Endodermal cell (in vitro differentiated cells): ENCODE measurements at places on chromosomes 6 and 20. TPM values are rescaled to one million over a fixed set of nuclear protein-coding genes. Genes with fewer than 3 reads are reported as not detected.

DNA sequence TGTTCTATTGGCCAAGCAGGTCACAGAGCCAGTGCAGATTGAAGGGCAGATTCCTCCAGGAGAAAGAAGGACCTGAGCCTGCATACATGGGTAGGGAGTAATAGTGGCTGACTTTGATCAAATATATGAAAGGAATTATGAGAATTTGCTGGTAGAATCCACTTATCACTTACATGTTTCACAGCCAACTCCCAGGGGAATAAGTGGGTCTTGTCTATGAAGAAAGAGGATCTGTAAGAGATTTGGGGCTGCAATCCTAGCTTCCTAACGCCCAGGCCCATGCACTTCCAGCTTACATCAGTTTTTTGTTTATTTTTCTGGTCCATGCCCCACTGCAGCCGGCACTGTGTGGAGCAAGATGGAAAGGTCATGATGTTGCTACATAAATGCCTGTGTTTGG lies 107.9 kb upstream of the SYNDIG1 start:
- DNase-seq: no peak

DNA sequence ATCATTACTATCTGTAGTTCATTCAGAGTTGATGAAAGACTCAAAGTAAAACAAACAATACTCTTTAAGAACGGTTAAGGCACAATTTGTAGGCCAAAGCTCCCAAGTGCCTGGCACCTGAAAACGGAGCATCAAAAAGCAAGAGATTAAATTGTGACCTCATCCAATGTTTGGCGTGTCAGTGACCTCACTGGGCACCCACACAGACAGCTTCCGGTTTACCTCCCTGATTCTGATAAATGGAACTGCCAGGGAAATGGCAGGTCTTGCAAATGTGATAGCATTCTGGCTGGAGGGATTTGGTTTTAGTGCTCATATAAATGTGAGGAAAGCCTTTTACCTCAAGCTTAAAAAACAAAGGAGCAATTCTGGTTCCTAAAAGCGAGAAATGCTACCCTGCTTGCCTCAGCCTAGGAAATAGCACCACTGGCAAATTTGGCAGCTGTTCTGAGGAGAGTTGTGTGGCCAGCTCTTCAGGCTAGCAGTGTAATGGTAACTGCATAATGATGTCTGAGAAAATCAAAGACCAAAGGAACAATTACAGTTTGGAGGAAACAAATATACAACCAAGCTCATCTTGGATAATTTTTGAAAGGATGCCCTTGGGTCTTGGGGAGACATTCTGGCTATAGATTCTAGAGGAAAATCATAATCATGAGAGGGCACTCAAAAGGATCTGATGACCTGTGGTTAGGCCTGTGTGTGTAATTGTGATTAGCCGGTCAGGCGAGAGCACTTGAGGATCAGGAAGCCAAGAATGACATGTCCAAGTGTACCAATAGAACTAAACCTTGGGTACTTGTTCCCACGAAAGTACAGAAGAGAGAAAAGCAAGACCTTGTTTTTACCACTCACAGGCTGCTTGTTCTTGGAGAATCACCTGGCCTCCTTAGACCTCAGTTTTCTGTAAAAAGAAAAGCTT lies 174.3 kb downstream of the TFAP2B start:
- DNase-seq: no peak

DNA sequence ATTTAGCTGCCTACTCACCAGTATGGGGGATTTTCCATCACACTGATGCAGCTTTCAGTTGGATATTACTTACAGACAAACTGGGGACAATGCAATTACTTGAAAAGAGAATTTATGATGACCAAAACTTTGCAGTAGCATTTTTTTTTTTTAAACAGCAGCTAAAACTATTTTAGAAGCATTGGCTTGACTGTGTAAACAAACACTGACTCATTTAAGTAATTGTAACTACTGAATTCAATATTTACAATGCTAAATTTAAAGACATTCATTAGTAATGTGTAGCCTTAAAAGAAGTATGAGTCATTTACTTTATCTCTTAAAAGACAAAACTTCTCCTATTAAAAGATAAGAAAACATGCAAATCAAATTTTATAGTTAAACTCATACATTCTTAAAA lies 295.9 kb upstream of the FERMT1 start:
- DNase-seq: no peak

DNA sequence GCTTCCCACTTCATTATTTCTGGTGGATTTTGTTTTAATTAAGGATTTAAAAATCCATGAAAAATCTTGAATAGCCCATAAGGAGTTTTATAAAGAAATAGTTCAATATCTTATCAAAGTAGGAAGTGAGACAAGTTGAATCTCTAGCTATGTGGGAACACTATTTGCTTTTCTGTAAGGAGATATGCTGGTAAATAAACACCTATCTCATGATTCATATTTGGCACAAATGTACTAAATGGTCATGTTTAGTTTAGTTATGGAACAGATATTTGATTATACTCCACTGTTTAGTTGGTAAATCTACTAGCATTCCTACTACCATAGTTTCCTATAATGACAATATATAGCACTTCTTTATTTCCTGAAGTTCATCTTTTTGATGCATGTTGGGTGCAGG lies 239.9 kb upstream of the CEP162 start:
- no peak for DNase-seq

DNA sequence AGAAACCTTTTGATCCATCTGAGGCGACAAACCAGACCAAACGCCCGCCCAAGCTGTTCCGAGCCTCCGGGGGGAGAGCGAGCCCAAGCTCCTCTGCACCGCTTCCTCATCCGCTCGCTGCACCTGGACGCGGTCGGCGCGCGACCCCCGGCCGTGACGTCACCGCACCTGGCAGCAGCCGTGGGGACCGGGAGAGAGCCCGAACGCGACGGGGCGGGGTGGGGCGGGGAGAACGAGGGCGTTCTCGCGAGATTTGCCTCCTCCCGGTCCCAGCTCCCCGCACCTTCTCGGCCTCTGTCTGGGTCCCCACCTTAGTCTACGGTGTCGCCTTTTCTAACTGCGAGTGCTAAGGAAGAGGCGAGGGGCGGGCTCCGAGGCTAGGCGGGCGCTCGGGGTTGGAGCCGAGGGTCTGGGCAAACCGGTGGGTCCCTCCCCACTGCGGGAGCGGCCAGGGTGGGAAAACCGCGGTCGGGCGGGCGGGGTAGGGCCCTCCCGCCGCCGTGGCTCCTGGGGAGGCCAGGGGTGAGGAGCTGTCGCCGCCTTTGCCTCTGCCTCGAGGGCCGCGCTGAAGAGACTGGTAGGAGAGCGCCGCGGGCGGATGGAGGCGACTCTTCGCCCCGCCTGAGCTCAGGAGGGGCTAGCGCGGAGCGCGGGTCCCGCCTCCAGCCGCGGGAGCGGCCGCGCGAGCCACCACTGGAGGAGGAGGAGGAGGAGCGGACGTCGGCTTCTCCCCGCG lies at the start of gene CD2AP:
Gene CD2AP (plus strand): TSS at position 293 of the 736 bp plus-strand sequence. CDS start 456 bp downstream, outside the sequence.
- DNase-seq: peak; percentile 98

- DNase-seq: no peak
These were observed 49.9 kb upstream of the BMP5 start for GRCh38 chr6:55925292-55925691.

DNA sequence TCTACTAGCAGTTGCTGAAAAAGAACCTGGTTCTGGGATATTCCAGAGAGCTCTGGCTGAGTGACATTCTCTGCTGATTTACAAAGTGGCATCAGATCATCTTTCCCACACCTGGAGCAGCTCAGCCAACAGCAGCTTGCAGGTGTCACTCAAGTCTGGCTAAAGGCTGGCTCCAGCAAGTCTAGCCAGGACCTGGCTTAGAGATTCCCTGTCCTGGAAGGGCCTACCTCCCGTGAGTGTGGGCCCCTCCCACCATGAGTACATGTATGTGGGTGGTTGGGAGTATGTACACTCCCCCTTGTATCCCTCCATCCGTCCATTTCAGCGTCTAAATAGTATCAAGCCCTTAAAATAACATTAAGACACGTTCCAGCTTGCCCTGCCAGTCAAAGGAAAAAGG lies 539.3 kb upstream of the ID4 start:
- peak; percentile 64 for DNase-seq

DNA sequence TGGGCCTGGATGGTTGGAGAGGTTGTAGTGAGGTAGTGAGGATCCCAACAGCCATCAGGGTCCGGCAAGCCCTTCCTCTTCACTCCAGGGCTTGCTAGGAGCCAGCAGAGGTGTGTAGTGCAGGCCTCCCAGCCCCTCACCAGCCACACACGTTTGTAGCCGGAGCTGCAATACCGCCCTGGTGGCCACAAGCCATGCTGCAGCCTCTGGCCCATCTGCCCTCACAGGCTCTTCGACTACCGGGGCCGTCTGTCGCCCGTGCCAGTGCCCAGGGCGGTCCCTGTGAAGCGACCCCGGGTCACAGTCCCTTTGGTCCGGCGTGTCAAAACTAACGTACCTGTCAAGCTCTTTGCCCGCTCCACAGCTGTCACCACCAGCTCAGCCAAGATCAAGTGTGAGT lies 36.4 kb downstream of the EIF2S2 start:
- DNase-seq: peak; percentile 75

- DNase-seq: peak; percentile 93
These were observed 546 bp upstream of the KLHL32 start for GRCh38 chr6:96923871-96924493.

DNA sequence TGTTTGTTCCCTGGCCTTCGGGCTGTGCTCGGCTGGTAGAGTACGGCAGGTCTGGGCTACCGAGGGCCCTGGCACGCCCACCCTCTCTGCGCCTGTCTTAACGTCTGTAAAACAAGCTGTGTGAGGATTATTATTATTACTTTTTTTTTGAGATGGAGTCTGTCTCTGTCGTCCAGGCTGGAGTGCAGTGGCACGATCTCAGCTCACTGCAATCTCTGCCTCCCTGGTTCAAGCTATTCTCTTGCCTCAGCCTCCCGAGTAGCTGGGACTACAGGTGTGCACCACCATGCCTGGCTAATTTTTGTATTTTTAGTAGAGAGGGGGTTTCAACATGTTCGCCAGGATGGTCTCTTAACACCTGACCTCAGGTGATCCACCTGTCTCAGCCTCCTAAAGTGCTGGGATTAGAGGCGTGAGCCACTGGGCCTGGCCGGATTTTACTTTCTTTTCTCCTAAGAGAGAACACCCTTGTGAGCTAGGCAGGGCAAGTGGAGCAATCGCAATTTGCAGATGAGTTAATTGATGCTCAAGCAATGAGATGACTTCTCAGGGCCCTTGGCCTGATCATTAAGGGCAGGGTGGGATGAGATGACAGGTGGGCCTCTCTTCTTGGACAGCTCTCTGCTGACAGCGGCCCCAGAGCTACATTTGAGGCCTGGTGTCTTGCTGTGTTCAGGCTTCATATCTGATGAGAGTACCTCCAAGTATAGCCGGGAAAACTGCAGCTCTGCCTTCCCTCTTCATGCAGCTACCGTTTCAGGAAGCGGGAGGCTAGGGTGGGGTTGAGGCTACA lies 859 bp upstream of the SMIM29 start:
- DNase-seq: no peak

DNA sequence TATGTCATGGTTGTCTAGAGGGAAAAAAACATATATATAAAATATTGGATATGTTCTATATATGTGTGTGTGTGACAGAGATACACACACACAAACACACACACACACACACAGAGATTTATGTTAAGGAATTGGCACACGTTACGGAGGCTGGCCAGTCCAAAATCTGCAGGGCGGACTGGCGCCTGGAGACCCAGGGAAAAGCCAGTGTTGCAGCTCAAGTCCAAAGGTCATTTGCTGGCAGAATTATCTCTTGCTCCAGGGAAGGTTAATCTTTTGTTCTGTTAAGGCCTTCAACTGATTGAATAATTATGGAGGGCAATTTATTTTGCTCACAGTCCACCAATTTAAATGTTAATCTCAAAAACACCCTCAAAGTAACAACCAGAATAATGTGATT lies 37.5 kb upstream of the PDE7B start:
- no peak for DNase-seq

- peak; percentile 27 for DNase-seq
These were observed 35.6 kb upstream of the TMEM181 start for GRCh38 chr6:158524311-158524710.

- no peak for DNase-seq
These were observed 63.1 kb downstream of the SEC63 start for GRCh38 chr6:107894809-107895396.

GRCh38 chr6:109308018-109308492 lies 74.2 kb downstream of the CD164 start:
- no peak for DNase-seq

DNA sequence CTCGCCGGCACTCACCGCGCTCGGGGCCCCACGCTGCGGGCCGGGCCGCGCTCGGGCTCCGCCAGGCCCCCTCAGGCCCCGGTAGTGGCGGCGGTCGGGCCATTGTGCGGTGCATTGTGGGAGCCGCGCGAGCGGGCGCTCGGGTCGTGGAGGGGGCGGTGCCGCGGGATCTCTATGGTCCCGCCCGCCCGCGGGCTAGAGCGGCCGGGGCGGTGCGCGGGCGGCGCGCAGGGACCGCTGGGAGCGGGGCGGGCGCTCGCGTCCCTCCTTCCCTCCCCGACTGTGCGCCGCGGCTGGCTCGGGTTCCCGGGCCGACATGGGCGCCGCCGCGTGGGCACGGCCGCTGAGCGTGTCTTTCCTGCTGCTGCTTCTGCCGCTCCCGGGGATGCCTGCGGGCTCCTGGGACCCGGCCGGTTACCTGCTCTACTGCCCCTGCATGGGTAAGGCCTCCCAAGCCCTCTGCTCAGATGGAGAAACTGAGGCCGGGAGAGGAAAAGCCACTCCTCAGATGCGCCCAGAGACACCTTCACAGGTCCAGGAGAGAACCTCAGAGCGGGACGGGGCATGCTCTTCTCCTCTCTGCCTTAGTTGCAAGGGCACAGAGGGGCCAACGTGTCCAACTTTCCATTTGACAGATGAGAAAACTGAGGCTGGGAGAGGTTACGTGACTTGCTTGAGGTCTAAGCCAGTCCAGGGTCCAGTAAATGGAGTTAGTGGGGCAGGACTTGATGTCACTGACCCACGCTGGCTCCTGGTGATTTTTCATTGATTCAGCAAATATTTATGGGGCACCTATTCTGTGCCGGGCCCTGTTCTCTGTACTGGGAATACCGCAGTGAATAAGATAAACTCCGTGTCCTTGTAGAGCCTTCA lies at the start of the genes PLAGL2 and POFUT1:
Gene PLAGL2 (minus strand): TSS at position 118 of the 873 bp plus-strand sequence. CDS start 5,565 bp downstream, outside the sequence.
Gene POFUT1 (plus strand): TSS at position 255 of the 873 bp plus-strand sequence. CDS start 62 bp downstream, at position 317.
- peak; percentile 93 for DNase-seq

GRCh38 chr6:24539416-24539815 lies 44.6 kb downstream of the ALDH5A1 start:
- DNase-seq: no peak

DNA sequence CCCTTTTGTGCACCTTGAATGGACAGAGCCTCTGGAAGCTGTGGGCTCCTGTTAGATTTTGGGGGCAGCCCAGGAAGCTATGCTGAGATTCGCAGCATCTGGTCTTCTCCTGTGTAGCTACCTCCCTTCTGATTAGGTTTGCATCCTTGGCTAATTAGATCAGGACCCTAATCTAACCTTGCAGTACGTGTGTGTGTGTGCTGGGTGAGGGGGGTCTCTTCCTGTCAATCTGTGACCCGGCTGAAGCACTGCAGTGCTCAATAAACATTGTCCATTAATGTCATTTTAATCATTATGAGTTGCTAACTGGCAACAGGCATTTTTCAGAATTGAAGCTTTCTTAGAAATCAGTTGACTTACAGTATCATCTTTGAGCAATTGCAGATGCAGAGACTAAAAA lies 229.1 kb upstream of the STXBP5 start:
- DNase-seq: no peak

- peak; percentile 38 for DNase-seq
These were observed 66.2 kb downstream of the ABHD12 start for GRCh38 chr20:25324412-25324811.

TRERF1 gene
- total RNA-seq: 4.7 to 6.0 TPM (median 5.3 TPM) in 3 replicates

BHLHE23 gene
- total RNA-seq: not detected in 2 replicates

GRM1 gene
- 0.57 and 0.59 TPM in 2 replicates for total RNA-seq

ZC3H12D gene
- total RNA-seq: 0.20 to 0.42 TPM (median 0.21 TPM) in 3 replicates

CRISP2 gene
- not detected in 3 replicates for total RNA-seq
